T-cell (primary cell): ENCODE measurements at places on chromosomes 4 and X.

DNA sequence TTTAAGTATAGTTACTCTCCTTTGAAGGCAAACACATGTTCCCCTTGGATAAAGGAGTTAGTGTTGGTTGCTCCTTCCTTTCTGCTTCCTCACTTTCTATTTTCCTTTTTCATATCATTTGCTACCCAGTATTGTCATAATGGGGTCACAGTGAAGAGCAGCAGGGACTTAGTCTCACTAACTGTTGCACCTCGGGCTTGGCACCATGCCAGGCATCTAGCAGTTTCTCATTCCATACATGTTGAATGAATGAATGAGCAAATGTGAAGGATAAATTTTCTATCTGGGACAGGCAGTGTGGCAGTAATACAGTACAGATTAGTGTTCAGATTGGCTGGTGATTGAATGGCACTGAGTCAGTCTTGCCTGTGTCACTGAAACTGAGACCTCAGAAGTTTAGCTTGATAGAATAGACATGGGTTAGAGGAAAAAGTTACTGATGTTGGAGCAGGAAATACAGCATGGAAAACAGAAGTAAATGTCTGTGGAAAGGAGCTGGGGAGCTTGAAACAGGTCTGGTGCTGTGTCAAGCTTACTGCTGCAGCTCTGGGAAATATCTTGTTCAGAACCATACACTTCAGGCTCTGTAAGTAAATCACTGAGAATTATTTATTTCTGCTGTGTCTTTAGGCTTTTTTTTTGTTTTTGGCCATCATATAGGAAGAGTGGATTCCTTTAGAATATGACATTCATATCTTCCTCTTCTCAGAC is 55.8 kb upstream of the PITX2 start:
- no peak for DNase-seq

- DNase-seq = no peak
These were observed 11.8 kb downstream of the CDS1 start for GRCh38 chr4:84594724-84595123.

DNA sequence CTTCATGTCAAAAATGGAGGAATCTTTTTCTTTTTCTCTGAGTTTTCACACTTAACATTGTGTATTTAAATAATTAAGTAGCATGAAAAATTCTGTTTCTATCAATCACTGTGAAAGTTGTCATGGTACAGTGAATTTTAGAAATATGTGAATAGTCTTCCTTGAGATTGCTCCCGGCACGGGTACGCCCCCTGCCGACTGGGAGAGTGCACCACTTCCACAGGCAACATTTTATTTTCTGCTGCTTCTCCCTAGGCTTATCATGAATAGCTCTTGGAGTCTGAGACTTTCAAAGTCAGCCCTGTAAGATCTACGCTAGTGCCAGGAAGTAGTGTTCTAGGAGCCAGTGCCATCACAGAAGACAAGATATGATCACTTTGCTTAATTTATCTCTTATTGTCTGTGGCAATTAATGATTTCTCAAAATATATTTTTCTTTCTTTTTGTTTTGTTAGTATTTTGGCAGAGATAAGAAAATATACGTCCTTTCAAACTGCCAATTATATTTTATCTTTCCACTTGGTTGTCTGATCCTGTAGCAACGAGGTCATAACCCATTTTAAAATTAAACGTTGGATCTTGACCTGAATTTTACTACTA is 763.8 kb upstream of the AADAT start:
- no peak for DNase-seq

DNA sequence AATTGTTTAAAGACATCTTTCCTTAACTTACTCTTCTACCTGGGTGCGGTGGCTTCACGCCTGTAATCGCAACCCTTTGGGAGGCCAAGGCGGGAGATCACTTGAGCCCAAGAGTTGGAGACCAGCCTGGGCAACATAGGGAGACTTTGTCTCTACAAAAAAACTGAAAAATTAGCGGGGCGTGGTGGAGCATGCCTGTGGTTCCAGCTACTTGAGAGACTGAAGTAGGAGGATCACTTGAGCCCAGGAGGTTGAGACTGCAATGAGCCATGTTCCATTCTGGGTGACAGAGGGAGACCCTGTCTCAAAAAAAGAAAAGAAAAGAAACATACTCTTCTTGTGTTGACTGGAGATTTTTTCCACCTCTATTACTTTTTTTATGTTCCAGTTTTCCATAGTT is 181.9 kb downstream of the RAPGEF2 start:
- no peak for DNase-seq

DNA sequence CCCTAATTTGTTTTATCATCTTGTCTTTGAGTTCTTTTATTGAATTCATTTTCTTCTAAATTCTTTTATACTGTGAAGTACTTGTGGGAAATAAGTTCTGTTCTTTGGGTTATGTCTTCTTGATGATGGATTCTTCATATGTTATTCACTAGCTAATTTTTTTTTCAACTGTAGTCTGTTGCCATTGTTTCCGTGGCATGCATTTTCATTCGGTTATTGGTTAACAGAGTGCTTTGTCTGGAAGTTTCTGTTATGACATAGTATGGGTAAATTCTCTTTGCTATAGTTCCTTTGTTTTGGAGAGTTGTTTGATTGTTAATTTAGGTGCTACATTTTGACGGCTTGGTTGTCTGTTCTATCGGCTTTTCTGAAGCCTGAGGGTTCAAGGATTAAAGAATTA is 184.9 kb upstream of the AADAT start:
- DNase-seq = no peak

- DNase-seq = no peak
These were observed 106.3 kb downstream of the REPS2 start for GRCh38 chrX:17052793-17053192.

- DNase-seq = no peak
These were observed 13.0 kb downstream of the RAP2C start for GRCh38 chrX:132206259-132206658.

DNA sequence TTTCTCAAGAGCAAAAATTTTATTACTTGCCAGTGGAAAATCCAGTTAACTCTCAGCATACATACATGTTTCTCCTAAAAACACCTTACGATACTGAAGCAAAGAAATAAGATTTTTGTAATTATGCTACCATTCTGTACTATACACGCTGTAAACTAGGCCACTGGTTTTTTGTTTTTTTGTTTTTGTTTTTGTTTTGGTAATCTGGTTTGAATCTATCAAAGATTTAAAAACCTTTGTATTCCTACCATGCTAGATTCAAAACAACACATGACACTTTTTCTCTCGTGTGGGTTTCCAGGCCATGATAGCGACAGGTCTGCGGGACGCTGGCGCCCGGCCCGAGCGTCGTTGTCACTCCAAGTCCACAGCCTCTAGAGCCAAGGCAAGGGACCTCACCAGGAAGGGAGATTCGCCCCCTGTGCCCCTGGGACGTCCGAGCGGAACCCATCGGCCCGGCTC is 723 bp downstream of the TMEM192 start:
- no peak for DNase-seq

DNA sequence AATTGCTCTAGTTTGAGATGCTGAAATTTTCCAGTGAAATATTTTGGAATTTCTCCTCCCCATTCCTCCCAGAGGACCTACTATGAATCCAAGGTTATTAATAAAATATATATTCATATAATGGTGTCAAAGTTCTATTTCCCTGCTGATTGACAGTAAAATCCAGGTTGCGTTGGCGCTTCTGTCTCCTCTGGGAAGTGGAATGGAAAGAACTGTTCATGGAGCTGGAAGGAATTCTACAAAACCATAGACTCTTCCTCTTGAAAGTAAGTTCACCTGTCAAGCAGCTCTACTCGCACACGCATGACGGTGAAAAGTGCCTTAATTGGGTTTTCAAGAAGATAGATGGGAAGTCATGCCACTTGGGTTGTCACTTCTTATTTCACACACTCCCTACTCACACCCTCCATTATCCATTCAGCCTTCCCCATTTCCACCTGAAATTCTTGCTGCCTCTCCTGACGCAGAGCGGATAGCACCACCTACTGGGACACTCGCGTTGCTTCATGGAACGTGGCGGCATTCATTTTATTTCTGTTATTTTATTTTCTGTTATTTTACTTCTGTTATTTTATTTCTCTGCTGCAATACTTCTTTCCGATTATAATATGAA is 351.6 kb downstream of the NLGN4X start:
- DNase-seq = no peak

- DNase-seq = peak; percentile 2
These were observed 81.7 kb downstream of the ZC4H2 start for GRCh38 chrX:64894454-64895038.
